ENCODE measurements at places on chromosomes 1 and 21.

- peak; percentile 19 for DNase-seq
Observed at GRCh38 chr1:9797049-9797448, 26.7 kb downstream of the CLSTN1 start.

- DNase-seq = no peak
Observed at GRCh38 chr1:24713736-24714135, 31.5 kb upstream of the CLIC4 start.

DNA sequence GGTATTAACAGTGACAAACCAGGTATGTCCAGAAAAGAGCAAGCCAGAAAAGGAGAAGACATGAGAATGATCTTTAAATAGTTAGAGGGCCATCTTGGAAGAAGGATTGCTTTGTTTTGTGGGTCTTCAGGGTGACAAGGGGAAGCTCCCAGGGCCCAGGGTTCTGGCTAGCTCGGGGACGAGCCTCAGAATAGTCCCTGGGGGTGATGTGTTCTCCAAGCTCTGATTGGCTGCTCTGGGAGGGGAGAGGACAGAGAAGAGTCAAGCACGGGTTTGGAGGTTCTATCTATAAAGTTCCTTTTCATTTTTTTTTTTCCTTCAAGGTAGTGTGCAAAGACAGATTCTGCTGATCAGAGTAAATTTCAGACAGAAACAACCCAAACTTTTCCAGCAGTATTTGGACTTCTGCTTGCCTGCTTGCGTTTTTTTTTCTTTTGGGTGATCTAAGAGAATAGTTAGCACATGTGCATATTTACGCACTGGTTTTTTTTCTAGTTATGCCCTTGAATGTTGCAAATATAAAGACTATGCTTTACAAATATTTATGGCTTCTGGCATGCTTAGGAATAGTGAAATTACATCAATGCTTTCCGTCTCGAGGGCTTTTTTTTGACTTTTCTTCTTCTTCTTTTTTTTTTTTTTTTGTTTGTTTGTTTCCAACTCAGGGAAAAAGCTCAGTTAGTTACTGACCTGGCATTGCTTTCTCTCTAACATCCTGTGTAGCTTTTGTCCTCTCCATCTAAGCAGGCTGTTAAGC is 59.7 kb downstream of the ROR1 start:
- no peak for DNase-seq

GRCh38 chr1:16998589-16998988 is 13.1 kb downstream of the ATP13A2 start:
- DNase-seq = no peak

DNA sequence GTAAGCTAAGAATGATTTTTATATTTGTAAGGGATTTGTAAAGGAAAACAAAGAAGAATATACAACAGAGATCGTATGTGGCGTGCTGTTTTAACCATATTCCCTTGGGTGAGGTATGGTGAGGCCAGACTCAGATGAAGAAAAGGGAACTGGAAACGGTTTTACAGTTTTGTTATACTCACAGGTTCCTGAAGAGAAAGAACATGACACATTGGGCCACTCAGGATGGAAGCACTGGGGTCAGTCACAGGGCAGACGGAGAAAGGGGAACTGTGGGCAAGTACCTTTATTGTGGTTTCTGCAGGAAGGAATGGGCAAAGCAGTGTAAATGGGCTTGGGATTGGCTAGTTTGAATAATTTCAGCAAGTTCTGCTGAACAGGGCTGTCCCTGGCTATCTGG is 177.4 kb downstream of the LBR start:
- DNase-seq = no peak

- peak; percentile 82 for DNase-seq
Observed at GRCh38 chr1:46724991-46725735, 6.2 kb upstream of the EFCAB14 start.

- DNase-seq = peak; percentile 75
Observed at GRCh38 chr1:184513966-184514365, 127.1 kb downstream of the C1orf21 start.

DNA sequence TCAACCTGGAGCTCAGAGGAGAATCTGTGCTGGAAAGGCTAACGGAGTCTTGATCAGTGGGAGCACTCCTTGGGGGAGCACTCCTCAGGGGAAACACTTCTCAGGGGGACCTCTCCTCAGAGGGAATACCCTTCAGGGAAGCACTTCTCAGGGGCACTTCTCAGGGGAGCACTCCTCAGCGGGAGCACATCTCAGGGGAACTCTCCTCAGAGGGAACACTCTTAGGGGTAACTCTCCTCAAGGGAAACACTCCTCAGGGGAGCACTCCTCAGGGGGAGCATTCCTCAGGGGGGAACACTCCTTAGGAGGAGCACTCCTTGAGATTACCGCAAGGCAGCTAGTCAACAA is 41.2 kb downstream of the CD2 start:
- no peak for DNase-seq

Measured in sigmoid colon (tissue), 7 donors.